ENCODE measurements at places on chromosomes 13 and 19.

GRCh38 chr13:24192057-24192810, 31.7 kb downstream of the SPATA13 start:
- DNase-seq: no peak

- no peak for DNase-seq
These were observed 1.7 kb downstream of the MPV17L2 start for GRCh38 chr19:18194554-18195238.

DNA sequence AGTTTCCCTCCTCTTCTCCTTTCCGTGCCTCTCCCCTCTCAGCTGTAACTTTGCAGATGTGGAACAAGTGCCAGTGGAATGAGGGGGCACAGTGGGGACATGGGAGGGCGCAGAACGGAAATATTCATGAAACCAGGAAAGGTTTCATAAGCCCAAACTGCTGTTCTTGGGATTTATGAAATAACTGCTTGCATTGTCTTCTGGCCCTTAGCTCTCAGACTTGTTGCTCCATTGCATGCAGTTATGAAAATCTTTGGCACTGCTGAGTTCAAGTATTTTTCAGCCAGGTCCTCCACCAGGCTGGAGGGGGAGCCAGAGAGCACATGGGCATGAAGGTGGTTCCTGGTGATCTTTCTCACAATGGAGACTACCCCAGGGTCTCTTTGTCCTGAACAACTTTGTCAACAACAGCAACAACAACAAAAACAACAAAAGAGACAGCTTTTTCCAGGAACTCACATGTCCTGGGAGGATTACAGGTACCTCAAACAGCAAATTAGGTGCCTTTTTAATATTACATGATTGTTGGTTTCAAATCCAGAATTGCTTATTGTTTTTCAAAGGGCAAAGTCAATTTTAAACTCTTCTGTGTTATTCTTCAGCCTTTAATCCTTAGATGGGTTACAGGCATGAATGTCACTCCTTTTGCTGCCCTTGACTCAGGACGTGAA, 1.5 kb downstream of the RGCC start:
- DNase-seq: peak; percentile 7

GRCh38 chr13:42707048-42707447, 74.3 kb upstream of the FAM216B start:
- no peak for DNase-seq

GRCh38 chr19:47231215-47232054, 436 bp upstream of the BBC3 start:
- peak; percentile 92 for DNase-seq

DNA sequence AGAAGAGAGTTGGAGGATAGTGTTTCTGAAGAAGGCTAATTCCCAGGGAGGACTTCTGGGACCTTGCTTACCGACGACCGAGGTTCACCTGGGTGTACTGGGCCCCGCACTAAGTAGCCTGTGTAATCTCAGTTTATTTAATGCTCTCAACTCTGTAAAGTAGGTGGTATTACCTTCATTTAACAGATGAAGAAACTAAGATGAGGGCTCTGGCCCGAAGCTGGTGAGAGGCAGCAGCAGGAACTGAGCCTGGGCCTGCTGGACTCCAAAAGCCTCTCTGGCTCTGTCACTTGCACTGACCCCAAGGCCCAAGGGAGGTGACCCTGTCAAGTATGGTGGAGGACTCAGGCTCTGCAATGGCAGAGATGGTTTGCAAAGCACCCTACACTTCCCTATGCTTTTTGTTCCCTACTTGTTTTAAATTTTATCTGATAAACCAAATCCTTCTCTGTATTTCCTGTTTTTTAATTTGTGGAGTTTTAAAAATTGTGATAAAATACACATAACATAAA, 50.6 kb downstream of the GGACT start:
- peak; percentile 70 for DNase-seq

GRCh38 chr13:32893176-32893575, 123.0 kb upstream of the KL start:
- no peak for DNase-seq

GRCh38 chr19:10027158-10027997, 14.1 kb downstream of the RDH8 start:
- peak; percentile 92 for DNase-seq

DNA sequence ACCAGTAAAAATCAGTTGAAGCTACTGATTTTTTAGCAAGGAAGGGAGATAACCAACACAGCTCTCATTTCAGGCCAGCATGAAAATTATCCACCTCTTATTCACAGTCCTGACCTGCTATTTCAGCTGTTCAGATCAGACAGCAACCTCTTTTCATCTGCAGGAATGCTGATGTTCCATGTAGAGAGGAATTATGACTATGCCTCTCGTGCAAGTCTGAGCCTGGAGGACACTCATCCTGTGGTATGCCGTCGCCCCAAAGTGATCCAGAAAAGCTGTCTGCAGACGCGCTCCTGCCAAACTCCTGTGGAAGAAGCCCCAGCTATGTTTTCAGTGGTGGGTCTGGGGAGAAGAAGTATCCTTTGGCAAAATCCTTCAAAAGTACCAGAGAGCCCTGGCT, 563.5 kb upstream of the SLITRK1 start:
- DNase-seq: no peak

DNA sequence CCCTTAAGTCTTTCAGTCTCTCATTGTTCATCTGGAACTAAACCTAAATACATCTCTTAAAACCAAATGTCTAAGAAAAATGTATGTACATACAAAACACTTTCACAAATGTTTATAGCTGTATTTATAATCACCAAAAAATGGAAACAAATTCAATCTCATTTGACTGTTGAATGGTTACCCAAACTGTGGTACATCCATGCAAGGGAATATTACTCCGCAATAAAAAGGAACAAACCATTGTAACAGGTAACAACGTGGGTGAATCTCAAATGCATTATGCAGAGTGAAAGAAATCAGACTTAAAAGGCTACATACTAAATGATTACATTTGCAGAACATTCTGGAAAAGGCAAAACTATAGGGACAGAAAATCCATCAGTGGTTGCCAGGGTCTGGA, 425.2 kb downstream of the COG6 start:
- no peak for DNase-seq

DNA sequence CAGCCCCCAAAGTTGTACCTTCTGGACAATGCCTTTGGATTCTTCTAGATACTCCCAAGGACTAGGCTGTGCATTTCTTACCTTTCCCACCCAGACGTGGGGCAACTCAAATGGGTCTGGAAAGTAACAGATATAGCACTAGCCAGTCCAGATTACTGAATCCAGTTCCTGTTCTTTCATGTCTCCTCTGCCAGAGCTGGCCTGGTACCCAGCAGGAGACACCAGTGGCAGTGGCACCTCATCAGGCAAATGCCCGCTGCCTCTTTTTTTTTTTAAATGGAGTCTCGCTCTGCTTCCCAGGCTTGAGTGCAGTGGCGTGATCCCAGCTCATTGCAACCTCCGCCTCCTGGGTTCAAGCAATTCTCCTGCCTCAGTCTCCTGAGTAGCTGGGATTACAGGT, 43.2 kb downstream of the N4BP2L2 start:
- DNase-seq: no peak

DNA sequence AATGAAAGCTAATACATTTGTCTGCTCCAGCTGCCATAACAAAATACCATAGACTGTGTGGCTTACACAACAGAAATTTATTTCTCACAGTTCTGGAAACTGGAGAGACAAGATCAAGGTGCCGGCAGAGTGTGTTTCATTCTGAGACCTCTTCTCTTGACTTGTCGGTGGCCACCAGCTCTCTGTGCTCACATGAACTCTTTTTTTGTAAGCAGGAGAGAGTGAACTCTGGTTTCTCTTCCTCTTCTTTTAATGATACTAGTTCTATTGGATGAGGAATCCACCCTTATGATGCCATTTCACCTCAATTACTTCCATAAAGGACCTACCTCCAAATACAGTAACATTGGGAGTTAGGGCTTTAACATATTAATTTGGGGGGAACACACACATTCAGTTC, 11.7 kb downstream of the KCTD12 start:
- no peak for DNase-seq

DNA sequence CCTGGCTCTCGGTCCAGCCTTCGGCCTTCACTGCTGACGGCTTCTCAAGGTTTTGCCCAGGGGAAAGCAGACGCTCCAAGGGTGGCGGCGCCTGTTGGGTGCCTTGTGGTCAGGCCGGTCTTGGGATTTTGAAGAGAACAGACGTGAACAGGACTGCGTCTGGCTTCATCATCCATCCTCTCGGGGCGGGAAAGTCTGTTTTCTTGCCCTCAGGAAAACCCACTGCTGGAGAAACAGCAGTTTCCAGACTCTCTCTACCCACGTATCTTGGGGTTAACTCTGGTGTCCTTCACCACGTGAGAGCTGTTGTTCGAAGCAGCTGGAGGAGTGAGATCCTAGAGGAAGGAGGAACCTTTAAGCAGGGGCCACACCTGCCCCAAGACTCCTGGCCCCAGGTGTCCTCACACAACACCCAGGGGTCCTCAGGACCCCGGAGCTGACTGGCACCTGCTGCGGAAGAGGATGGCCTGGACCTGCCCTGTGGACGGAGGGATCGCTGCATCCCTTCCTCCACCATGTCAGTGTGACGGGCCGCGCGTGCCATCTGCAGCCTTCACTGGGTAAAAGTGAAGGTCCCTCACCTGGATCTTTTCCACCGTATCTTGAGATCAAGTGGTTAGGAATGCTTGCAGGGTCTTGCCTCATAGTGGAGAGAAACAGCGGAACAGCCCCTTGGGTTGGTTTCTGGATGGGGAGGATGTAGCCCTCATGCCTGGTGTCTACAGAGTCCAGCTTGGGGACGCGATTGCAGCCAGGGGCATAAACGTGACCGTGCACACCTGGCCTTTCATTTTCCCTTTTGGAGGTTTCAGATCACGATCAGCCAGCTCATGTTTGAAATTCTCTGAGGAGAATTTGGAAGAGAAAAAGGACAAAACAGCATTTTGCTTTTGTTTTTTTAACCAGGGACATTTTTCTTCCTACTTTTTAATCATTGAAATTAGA, 69.5 kb upstream of the MCF2L start:
- peak; percentile 10 for DNase-seq

DNA sequence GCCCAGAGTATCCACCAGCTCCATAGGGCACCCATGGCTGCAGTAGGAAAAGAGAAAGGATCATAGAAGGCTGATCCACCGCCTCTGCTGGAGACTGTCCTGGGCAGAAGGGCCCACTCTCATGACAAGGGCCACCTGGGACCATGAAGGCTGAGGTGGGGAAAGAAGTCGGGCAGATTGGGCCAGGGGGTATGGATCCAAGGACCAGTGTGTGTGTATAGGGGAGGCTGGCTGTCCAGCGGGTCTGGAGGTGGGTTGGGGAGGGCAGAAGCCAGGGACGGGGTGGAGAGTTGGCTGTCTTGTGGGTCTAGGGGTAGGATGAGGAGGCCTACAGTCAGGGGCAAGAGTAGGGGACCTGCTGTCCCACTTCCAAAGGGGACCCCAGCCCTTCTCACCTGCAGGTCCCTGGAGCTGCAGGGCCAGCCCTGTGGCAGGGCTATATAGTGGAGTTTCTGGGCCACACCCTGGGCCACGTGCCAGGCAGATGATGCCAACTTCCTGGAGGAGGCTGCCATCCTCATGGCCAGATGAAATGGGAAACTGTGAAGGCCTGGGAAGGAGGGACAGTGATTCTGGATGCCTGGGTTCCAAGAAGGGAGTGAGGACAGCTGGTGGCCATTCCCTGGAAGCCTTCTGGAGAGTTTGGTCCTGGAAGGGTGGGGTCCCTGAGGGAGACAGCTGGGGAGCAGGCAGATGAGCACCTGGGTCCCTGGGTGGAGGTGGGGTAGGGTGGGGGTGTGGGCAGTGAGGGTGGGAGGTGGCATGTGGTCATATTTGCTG, at the start of gene FCGBP:
TSS of gene FCGBP (minus strand) at position 51 of the 780 bp plus-strand sequence.
- no peak for DNase-seq

GRCh38 chr19:41542622-41543021, 33.3 kb upstream of the CEACAM21 start:
- no peak for DNase-seq

All from WERI-Rb-1 (cell line).